ENCODE measurements at places on chromosomes 4 and X. TPM values are rescaled to one million over a fixed set of nuclear protein-coding genes. Genes with fewer than 3 reads are reported as not detected.

DNA sequence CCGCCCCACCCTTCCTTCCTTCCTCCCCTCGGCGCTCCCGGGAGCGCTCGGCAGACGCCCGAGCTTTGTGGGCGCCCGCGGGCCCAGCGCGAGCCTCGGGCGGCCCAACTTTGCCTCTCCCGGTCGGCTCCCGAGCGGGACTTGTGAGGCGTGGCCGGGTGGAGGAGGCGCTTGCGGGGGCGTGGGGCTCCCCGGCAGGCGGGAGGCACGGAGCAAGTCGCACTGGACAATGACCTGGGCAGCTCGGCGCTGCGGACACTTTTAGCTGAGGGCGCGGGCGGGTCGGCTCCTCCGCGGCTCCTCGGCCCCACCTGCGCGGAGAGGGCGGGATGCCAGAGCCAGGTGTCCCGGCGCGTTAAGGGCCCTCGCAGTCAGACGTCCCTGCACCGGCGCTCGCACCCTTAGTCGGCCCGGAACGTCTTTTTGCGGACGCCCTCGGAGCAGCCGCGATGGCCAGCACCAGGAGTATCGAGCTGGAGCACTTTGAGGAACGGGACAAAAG lies 385 bp downstream of the DCLK2 start:
- peaks cover 45% of the 10 kb centered on the region for H3K4me1 ChIP-seq
- H3K4me3 ChIP-seq: peak overlapping the region; percentile 84
- no peaks in the 10 kb centered on the region for H3K27me3 ChIP-seq
- no peak for DNase-seq

GRCh38 chr4:152875261-152875660 lies 60.9 kb upstream of the FHDC1 start:
- H3K27ac ChIP-seq: no peak overlapping the region
- H3K27me3 ChIP-seq: no peaks in the 10 kb centered on the region
- no peak overlapping the region for H3K4me3 ChIP-seq
- peaks cover 3% of the 10 kb centered on the region for H3K4me1 ChIP-seq
- H3K36me3 ChIP-seq: peaks cover 15% of the 10 kb centered on the region
- DNase-seq: no peak

DNA sequence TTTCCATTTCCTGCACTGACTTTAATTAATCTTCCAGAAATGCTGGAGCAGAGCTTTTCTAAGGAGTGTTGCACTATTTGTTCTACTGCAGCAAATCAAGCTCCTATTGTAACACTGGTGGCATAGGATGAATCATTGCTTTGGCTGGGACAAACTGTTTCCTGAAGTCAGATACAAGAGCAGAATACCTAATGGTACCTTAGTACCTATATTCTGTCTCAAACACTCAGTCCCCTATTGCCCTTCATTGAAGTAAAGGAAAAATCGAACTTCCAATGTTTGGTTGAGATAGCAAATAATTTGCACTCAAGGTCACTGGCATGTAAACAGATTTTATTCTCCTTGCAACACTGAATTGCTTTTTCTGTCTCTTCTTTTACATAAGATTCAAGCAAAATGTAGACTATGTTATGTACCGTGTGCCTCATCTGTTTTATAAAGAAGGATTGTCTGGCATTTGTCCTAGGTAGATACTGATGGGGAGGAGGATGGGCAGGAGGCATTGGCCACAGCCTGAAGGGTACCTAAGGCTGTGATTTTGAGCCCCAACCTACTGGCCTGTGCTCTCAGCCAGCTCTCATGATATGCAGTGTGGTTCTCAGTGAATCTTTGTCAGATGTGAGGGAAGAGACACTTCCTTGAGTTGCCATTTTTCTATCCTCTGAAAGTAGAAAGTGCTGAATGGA lies 141.6 kb downstream of the AASDH start:
- peaks cover 8% of the 10 kb centered on the region for H3K4me1 ChIP-seq
- no peaks in the 10 kb centered on the region for H3K36me3 ChIP-seq
- H3K27me3 ChIP-seq: no peaks in the 10 kb centered on the region
- no peak for DNase-seq
- no peak overlapping the region for H3K4me3 ChIP-seq
- H3K27ac ChIP-seq: no peak overlapping the region

DNA sequence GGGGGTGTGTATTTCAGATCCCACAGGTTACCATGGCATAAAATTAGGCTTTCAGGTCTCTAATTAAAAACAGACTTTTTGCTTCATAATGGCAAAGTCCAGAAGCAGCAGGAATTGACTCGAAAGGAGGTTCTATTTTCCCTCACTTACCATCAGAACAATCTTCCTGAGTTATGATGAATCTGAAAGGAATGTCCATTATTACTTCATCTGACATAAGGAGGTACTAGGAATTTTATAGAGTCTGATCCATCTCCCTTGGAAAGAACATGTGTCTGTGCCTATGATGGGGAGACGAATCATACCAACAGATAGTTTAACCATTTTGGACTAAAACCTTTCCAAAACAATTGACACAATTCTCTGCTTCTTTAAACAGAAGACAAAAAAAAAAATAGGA lies 206.3 kb upstream of the FGF13 start:
- no peaks in the 10 kb centered on the region for H3K36me3 ChIP-seq
- H3K27me3 ChIP-seq: no peaks in the 10 kb centered on the region
- no peak overlapping the region for H3K27ac ChIP-seq
- DNase-seq: no peak
- no peaks in the 10 kb centered on the region for H3K4me1 ChIP-seq

WDR17 gene
- total RNA-seq: 0.50 TPM

GRCh38 chrX:1321674-1322073 lies 14.9 kb upstream of the IL3RA start:
- peaks cover 2% of the 10 kb centered on the region for H3K27me3 ChIP-seq
- peaks cover 3% of the 10 kb centered on the region for H3K4me1 ChIP-seq
- no peak for DNase-seq
- H3K36me3 ChIP-seq: no peaks in the 10 kb centered on the region

GRCh38 chr4:152010710-152011079 lies 249.9 kb upstream of the GATB start:
- no peak overlapping the region for H3K4me3 ChIP-seq
- peaks cover 4% of the 10 kb centered on the region for H3K36me3 ChIP-seq
- H3K4me1 ChIP-seq: no peaks in the 10 kb centered on the region
- H3K27me3 ChIP-seq: peaks cover 38% of the 10 kb centered on the region
- no peak for DNase-seq

DNA sequence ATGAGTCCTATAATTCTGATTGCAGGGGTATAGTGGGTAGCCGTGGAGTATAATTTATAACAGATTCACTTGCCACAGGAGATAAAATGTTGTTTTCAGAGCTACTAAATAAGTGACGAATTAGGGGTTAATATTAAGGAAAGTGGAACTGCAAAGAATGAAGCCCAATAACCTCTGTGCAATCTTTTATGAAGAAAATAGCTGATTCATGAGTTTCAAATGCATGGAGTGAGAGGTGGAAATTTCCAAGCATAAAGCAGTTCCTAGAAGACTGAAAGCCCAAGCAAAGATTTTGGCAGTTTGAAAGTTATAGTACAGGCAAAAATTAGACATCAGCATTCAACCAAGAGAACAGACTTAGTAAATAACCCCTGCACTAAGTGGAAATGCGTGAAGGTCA lies 1782.4 kb upstream of the PCDH10 start:
- H3K36me3 ChIP-seq: no peaks in the 10 kb centered on the region
- H3K4me1 ChIP-seq: no peaks in the 10 kb centered on the region
- H3K27me3 ChIP-seq: no peaks in the 10 kb centered on the region
- no peak for DNase-seq

USP46 gene
- total RNA-seq: 24.9 TPM

GRCh38 chr4:21801661-21802385 lies 146.7 kb downstream of the KCNIP4 start:
- H3K4me3 ChIP-seq: no peak overlapping the region
- H3K36me3 ChIP-seq: no peaks in the 10 kb centered on the region
- no peaks in the 10 kb centered on the region for H3K27me3 ChIP-seq

DNA sequence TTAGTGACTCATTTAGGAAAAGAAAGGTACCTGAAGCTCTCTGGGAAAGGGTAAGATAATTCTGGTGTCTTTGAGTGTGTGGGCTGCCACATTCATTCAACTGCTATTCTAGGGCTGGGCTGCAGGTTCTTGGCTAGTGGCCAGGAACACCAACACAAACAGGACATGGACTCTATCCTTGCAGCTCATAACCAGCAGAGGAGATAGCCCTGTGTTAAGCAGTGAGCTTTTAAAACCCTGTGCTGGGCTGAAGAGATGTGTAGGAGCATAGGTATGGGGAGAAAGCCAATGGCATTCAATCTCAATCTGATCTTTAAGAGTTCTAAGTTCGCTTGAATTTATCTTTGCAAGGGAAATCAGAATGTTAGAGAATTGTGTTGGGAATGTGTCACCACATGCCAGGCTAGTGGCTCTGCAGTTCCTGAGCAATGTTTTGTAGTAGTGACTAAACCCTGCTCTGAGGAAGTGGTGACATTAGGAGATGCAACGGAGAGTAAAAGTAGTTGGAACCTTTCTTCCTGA lies 39.2 kb downstream of the SGMS2 start:
- no peaks in the 10 kb centered on the region for H3K27me3 ChIP-seq
- H3K4me3 ChIP-seq: no peak overlapping the region

GRCh38 chr4:169274033-169274432 lies 3.3 kb upstream of the SH3RF1 start:
- no peak for DNase-seq
- H3K27ac ChIP-seq: no peak overlapping the region
- peaks cover 25% of the 10 kb centered on the region for H3K4me1 ChIP-seq

HSFX1 gene
- total RNA-seq: 2.1 TPM

GRCh38 chr4:143358923-143359643 lies 22.4 kb downstream of the GAB1 start:
- peak overlapping the region; percentile 64 for H3K27ac ChIP-seq
- H3K27me3 ChIP-seq: no peaks in the 10 kb centered on the region
- DNase-seq: no peak
- peaks cover 84% of the 10 kb centered on the region for H3K4me1 ChIP-seq
- no peak overlapping the region for H3K4me3 ChIP-seq
- H3K36me3 ChIP-seq: no peaks in the 10 kb centered on the region
